ENCODE measurements at places on chromosomes 1 and 21.
A peak's percentile ranks its signal among the peaks of the same experiment; 100 is the strongest.

DNA sequence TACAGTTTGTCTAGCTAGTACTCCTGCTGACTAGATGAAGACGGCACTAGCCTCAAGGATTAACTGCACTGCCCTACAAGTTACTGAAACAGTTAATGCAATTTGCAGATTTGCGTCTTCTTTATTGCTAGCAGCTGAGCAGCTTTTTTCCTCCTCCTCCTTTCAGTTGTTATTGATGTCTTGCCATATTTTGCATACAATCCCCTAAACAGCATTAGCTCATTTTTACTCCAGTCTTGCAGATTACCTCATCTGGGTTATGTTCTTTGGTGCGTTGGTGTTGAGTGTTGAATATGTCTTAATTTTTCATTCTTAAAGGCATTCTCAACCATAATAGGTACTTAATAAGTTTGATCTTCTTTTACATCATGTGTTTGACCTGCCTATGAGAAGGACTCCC, 363.4 kb upstream of the LYPLAL1 start:
- DNase-seq: no peak

DNA sequence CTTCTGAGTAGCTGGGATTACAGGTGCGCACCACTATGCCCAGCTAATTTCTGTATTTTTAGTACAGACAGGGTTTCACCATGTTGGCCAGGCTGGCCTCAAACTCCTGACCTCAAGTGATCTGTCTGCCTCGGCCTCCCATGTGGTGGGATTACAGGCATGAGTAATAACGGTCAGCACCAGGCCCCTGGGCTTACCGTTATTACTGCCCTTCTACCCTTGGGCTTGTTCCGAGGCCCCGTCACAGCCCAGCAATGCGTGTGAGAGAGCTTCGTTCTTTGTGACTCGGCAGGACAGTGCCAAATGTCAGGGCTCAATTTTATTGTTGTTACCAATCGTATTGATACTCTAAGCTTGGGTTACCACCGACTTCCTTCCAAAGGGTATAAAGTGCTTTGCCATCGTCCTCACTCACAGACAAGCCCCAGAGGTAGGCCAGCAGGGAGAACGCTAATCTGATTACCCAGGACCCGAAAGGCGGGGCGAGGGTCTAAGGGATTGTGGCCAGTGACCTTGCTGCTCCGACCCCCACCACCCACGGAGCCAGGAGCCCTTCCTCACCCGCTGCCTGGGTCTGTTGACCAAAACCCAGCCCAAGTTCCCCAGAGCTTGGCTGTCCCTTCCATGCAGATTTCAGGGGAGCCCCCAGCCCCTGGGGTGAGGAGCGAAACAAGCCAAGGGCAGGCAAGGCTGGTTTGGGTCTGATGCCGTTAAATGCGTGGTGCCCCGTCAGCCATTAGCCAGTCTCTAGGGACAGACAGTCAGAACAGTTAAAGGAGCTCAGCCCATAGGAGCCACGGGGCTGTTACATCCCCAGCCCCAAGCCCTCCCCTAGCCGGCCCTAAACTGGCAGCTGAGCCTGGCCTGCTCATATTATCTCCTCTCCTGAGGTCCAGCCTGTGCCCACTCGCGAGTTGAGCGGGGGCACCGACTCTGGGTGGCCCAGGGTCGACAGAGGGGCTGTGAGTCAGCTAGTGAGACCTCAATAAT, 54.9 kb upstream of the CASZ1 start:
- DNase-seq: no peak

GRCh38 chr21:37079211-37079824, 6.3 kb downstream of the TTC3 start:
- no peak for DNase-seq

GRCh38 chr1:225435487-225435886, 7.6 kb upstream of the LBR start:
- DNase-seq: no peak

DNA sequence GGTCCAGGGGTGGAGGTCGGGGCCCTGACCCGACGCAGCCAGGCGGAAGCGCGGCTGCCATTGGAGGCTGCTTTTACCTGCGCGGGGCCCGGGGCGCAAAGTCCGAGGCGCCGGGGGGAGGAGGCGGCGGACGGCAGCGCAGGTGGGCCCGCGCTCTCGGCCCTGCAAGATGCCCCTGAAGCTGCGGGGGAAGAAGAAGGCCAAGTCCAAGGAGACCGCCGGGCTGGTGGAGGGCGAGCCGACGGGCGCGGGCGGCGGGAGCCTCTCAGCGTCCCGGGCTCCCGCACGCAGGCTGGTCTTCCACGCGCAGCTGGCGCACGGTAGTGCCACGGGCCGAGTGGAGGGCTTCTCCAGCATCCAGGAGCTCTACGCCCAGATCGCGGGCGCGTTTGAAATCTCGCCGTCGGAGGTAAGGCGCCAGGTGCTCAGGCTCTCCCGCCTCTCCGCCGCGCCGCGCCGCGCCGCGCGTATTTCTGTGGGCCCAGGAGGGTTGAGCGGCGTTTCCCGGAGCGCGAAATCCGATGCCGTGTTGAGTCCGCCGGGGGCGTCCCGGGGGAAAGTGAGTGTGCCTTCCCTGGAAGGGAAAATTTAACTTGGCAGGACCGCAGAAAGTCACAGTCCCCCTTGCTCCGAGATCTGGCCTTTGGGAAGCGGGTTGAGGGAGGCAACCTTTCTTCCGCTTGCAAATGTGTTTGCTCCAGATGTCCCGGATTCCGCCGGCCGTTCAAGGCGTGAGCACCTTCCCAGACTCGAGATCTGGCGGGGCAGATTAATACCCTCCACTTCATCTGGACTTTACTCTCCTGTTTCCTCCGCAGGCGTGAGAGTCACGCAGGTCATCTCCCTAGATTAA, at the start of gene GIPC2:
Gene GIPC2 (plus strand): TSS at position 41 of the 853 bp plus-strand sequence. CDS start 129 bp downstream, at position 170.
- DNase-seq: peak; percentile 72

DNA sequence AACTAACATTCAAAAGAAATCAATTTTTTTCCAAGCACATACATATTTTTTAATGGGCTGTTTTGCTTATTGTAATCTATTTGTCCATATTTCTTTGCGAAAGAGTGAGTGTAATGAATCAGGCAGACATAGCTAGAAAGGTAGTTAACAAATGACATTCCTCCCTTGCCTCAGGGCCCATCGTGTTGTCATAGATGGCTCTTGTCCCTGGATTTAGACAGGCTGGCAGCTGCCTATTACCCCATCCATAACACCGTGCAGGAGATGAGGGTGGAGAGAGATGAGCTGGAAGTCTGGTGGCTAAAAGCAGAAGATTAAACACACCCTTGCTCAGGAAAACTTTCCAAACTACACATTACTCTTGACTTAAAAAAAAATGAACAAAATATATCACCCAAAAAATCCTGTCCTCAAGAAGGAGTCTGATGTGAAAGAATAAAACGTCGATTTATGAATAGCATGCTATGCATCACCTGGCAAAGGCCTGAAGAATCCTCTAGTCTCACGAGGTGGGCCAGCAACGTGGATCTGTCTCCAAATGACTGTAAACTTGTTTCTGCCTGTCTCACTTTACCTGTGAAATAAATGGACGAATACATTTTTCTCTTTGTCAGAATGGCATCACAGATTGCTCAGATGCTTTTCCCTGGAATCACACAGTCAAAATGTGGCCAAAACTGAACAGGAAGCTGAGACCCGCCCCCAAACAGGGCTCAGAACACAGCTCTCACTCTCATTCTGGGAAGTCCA, 55.7 kb downstream of the C21orf91 start:
- no peak for DNase-seq

DNA sequence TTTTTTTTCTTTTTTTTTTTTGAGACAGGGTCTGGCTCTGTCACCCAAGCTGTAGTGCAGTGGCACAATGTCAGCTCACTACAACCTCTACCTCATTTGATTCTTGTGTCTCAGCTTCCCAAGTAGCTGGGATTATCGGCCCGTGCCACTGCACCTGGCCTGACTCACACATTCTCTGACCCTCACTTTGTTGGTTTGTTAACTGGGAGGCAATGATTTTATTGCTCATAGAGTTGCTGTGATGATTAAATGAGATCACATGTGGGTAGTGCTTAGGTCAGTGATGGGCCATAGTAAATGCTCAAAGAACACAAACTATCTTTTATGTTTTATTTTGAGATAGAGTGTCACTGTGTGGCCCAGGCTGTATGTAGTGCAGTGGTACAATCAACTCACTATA, 47.3 kb upstream of the SSBP3 start:
- no peak for DNase-seq

DNA sequence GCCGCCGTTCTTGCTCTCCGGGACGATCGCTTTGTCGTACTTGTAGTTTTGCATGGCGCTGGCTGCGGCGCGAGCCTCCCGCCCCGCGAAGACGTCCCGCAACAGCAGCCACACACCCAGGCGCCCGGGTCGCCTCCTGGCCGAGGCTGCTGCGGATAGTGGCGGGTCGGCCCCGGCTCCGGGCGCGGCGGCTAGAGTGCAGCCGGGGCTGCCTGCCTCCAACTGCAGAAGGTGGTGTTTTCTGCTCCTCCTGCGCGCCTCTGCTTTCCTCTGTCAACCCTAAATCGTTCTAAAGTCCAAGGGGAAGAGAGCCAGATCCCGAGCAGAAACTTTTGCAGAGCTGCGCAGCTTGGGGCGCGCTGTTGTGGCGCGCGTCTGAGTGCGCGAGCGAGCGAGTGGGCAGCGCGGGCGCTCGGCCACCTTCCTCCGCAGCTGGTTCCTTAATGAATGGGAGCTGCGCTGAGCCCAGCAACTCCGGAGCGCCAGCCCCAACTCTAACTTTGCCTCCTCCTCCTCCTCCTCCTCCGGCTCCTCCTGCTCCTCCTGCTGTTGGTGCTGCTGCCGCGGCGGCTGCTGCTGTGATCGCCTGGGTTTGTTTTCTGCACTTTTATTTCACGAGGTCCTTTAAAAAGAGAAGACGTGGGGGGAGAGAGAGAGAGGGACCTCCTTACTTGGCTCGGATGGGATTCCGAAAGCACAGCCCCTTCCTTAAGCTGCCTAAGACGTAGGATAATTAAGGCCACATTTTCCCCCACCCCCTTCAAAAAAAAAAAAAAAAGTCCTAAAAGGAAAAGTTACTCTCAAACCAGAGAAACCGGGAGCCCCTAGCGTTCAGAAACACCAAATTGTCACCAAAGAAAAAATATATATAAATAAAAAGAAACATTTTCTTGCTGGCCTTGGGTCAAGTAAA, at the start of gene PLPP3:
Gene PLPP3 (minus strand): TSS at position 601 of the 913 bp plus-strand sequence. CDS start 547 bp downstream, at position 54.
- peak; percentile 15 for DNase-seq

DNA sequence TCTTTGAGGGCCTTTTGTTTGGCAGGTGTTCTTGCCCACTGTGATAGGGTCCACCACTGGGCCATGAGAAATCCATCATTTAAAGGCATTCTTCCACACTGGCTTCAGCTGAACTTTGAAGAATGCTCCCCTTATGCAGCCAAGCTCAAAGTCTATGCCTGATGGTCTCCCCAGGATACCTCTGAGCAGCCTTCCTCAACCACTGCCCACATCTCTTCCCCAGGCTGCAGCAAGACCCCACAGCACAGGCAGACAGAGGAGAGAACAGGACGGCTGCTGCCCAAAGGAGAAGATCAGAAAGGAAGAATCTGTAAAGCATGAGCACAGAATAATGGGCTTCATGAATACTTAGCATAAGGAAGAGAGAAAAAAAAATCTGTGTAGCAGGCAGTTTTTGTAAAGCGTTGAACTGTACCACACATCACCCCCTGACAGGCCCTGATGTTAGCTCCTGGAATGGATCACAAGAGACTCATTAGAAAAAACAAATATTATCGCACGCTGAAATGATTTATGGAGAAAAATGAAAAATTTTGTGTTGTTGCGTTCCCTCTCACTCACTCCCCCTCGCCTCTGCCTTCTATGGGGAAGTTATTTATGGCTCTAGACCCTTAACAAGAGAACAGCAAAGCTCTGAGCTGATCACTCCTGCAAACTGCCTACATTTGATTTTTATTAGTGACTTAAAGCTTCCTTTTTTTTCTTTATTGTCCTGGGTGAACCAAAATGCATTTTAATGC, 134.1 kb downstream of the TMEM53 start:
- DNase-seq: no peak

GRCh38 chr1:53891678-53892077, 2.1 kb upstream of the YIPF1 start:
- no peak for DNase-seq

- DNase-seq: no peak
These were observed 64.8 kb downstream of the TRIM33 start for GRCh38 chr1:114446198-114446597.

- DNase-seq: no peak
These were observed 1.2 kb upstream of the TMPRSS3 start for GRCh38 chr21:42396799-42397745.

- peak; percentile 85 for DNase-seq
These were observed 25.1 kb downstream of the NENF start for GRCh38 chr1:212457740-212458338.

GRCh38 chr1:234533975-234534876, 55.2 kb upstream of the TARBP1 start:
- DNase-seq: no peak

DNA sequence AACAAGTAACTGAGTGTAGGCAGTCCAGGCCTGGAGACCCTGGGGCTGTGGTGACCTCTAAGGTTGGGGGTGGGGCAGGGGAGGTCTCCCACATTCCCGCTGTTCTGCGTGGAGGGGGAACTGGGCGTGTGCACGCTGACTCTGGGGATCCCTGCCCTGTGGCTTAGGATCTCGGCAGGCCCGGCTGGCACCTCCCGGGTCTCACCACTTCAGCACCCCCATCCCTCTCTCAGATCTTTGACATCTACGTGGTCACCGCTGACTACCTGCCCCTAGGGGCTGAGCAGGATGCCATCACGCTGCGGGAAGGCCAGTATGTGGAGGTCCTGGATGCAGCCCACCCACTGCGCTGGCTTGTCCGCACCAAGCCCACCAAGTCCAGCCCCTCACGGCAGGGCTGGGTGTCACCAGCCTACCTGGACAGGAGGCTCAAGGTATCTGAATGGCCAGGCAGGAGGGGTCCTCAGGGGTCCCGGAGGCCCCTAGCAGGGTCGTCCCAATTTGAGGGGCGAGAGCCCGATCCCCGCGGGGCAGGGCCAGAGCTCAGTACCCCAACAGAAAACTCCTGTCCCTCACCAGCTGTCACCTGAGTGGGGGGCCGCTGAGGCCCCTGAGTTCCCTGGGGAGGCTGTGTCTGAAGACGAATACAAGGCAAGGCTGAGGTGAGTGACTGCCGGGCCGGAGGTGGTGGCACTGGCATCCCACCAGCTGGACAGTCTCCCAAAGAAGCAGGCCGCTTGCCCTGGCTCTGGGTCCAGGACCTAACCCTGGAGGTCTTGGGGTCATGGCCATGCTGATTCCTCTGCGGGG, 68.7 kb downstream of the TRIM11 start:
- DNase-seq: no peak

GRCh38 chr1:218166268-218166945, 118.7 kb upstream of the RRP15 start:
- DNase-seq: no peak

GRCh38 chr1:176879784-176880620, 284.5 kb downstream of the ASTN1 start:
- DNase-seq: no peak

GRCh38 chr1:115882913-115883902, 42.3 kb upstream of the NHLH2 start:
- no peak for DNase-seq

GRCh38 chr1:45393718-45394302, 53.6 kb upstream of the MUTYH start:
- DNase-seq: no peak

GRCh38 chr1:26189331-26189730, 1.1 kb upstream of the CATSPER4 start:
- DNase-seq: no peak
